ENCODE measurements at places on chromosomes 16 and 17. TPM values are rescaled to one million over a fixed set of nuclear protein-coding genes. Genes with fewer than 3 reads are reported as not detected.

- DNase-seq, result no peak
Observed at GRCh38 chr16:81486540-81487061, 42.0 kb downstream of the CMIP start.

GRCh38 chr17:43631429-43631828, 30.3 kb downstream of the MEOX1 start:
- DNase-seq, result no peak

The DNAAF1 gene
- not detected for total RNA-seq

The G6PC1 gene
- not detected for total RNA-seq

- peak; percentile 20 for DNase-seq
Observed at GRCh38 chr17:50708050-50709000, 611 bp upstream of the ANKRD40 start.

The TAOK2 gene
- 36.0 TPM for total RNA-seq

DNA sequence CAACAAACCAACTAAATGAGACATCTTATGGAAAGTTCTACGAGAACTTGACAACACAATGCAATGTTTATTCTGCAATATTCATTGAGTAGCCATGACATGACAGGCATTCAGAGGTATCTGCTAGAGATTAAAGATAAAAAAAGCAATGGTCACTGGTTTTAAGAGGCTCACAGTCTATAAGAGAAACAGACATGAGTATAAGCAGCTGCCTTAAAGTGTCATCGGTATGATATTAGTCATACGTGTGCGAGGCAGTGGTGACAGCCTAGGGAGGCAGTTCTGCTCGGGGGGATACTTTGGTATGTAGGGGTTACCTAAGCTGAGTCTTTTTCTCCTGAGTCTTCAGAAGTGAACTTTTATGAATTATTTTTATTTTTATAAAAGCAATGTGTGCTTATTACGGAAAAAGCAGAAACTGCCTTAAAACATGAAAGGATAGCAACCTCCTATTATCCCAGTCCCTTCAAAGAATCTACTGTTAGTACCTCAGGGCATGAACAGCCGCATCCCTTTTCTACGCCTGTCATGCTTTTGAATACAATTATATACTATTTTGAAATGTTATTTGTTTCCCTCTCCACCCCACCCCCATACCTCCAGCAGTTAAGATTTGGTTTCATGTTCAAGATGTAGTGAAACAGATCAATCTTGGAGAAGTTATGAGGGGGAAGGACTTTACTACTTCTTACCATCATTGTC, 7.7 kb downstream of the ST6GALNAC1 start:
- no peak for DNase-seq

The IL34 gene
- total RNA-seq, result 0.28 TPM

- DNase-seq, result no peak
Observed at GRCh38 chr16:27234603-27235002, 31.3 kb downstream of the KDM8 start.

DNA sequence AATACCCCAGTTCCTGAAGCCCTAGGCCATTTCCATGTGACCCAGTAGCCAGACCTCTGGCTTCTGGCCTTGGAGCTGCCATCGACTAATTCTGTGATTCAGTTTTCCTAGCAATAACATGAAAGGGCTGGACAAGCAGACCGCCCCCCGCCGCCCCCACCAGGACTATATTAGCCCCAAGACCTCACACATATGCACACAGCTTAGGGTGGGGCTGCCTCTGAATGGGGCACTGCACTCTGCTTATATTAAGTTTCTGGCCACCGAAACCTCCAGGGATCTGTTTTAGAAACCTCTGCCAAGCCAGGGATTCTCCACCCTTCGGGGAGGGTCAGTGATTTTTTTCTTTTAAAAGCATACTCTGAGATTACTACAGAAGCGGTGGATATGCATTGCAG, 2.3 kb downstream of the RAB11FIP4 start:
- DNase-seq, result no peak

The KREMEN2 gene
- total RNA-seq, result 0.09 TPM

The MAPT gene
- total RNA-seq, result 1.3 TPM

DNA sequence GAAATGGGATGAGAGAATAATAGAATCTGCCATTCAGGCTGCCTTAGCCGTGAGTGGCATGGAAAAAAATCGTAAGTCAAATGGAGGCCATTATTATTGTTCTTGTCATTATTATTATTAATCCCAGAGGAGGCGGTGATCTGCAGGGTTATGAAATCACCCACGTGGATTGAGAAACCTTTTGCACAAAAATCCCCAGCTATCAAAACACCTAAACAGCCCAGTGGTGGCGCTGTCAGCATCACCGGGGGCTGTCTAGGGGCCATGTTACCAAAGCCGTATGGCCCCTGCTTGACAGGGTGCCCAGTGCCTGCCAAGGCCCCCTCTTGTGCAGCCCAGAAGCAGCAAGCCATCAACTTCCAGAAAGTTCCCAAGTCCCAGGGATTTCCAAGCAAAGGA, 25.2 kb downstream of the CNGB1 start:
- DNase-seq, result no peak

The CRYM gene
- total RNA-seq, result not detected

All from activated T-helper 2 cell treated with anti-CD3 and anti-CD28 coated beads, Interferon-gamma antibody, Interleukin-2, Interleukin-4, amounts not matched to agents 10 μg/mL and 5 μg/mL and 100 μg/mL, durations not matched to agents 14 hours and 24 hours and 36 hours (primary cell).